ENCODE measurements at places on chromosomes 16 and 17.
A peak's percentile ranks its signal among the peaks of the same experiment; 100 is the strongest.

DNA sequence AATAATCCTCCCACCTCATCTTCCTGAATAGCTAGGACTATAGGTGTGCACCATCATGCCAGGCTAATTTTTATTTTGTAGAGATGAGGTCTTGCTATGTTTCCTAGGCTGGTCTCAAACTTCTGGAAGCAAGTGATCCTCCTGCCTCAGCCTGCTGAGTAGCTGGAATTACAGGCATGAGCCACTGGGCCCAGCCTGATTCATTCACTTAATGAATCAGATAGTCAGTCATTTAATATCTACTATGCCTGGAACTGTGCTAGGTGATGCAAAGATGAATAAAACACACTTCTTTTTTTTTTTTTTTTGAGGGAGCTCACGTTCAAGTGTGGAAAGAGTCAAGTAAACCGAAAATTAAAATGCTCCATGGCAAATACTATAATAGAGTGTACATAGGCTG lies 39.4 kb downstream of the EFCAB13 start:
- no peak for DNase-seq

GRCh38 chr17:72592242-72592966 lies 471.6 kb downstream of the SOX9 start:
- DNase-seq = peak; percentile 77

DNA sequence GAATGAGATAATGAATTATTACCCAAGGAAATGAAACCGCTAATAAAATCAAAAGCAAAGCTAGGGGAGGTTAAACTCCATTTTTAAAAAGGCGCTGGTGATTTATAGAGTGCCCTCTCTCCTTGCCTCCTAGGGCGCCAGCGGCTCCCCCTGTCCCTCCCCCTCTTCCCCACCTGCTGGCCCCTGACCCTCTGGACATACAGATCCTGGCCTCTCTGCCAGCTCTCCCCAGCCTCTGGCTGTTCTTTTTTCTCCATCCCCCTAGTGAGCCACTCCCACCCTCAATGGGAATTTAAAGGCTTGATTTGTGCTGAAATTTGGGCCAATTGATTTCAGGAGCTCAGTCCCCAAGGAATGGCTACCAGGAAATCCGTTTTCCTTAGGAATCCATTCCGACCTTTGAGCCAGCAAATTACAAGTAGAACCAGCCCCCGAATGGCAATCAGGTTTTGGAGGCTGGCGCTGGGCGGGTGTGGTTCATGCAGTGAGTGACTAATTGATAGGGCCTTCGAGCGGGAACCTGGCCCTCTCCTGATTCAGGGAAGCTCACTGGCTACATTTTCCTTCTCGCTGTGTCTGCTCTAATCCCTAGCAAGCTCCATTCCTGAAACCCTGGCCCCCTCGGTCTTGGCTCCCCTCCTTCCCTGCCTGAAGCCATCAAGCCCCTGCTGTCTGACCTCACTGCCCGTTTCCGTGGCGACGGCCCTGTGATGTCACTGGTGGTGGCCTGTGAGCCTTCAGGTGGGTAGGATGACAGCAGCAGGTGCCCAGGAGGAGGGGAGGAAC lies 141.9 kb upstream of the SDK2 start:
- DNase-seq = no peak

- DNase-seq = no peak
Observed at GRCh38 chr17:64679710-64680216, 17.7 kb upstream of the SMURF2 start.

- DNase-seq = no peak
Observed at GRCh38 chr16:74455619-74456289, 34.5 kb upstream of the CLEC18B start.

DNA sequence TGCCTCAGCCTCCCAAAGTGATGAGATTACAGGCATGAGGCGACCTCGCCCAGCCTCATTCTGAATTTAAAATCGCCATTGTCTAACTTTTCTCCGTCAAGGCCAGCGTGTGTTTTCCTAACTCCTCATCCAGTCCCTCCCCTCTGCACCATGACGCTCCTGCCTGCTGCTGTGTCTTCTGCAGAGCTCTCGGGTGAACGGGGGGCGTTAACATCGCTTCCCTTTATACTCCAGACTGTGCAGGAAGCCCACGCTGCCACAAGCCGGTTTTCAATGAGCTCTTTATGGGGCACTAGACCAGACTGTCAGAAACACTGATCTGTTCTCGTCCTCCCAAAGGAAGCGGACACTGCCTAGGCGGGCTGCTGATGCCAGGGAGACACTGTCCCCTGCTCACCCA lies 13.2 kb downstream of the AANAT start:
- DNase-seq = no peak

GRCh38 chr17:44978807-44979206 lies 10.7 kb upstream of the C1QL1 start:
- DNase-seq = no peak

DNA sequence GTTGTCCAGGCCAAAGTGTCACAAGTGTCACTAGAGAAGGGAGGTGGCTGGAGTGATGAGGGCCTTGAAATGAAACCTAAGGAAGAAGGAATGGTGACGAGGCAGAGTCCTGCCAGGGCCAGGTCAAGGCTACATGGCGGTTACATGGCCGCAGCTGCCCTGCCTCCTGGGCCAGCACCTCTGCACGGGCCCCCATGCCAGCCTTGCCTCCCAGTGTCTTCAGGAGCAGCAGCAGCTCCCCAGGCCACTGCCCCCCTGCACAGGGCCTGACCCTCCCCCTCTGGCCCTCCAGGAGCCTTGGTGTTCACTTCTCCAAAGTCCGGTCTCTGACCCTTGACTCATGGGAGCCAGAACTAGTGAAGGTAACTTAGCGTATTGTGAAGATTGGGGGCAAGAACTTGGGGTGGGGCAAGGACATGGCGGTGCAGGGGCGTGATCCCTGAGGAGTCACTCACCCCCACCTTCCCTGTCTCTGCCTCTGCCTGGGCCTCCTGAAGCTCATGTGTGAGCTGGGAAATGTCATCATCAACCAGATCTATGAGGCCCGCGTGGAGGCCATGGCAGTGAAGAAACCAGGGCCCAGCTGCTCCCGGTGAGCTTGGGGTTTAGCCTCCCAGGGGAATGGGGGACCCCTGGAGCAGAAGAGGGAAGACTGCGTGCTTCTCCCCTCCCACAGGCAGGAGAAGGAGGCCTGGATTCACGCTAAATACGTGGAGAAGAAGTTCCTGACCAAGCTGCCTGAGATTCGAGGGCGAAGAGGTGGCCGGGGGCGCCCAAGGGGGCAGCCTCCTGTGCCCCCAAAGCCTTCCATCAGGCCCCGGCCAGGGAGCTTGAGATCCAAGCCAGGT lies 4.1 kb upstream of the KCTD11 start:
- DNase-seq = no peak

DNA sequence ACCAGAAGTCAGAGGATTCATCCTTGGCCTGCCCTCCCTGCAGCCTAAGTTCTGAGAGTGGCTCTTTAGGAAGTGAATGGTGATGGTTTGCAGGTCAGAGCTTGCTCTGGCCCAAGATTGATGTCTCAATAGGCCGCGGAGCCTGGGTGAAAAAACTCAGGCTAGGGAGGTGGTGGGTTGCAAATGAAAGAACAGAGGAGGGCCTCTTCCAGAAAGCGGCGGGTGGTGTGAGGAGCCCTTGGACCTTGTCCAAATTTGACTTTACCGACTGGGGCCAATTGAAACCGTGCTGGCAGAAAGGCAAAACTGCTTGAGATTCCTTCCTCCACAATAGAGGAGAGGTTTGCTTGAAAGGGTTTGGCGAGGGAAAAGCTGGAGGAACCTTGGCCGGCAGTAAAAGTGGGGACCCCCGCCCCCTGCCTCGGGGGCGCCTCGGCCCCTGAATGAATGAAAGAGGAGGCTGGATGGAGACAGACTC lies 331.3 kb downstream of the SEC14L1 start:
- DNase-seq = no peak

DNA sequence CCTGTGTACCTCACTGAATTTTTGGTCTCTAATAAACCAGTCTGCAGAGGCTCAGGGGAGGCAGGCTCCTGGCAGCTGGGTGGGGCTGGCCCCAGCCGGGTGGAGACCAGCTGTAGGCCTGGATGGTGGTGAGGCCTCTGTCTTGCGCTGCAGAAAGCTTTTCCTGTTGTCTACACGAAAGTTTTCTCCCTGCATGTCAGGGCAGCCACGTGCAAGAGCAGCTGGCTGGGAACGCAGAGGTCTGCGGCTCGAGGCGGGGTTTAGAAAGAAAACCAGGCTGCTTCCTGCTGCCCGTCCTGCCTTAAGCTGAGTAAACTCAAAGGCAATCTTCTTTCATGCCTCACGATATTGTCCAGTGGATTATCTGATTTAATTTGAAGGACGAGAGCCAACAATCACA lies 2.4 kb downstream of the SERPINF1 start:
- DNase-seq = no peak

- no peak for DNase-seq
Observed at GRCh38 chr17:75507733-75508719, 7.3 kb downstream of the CASKIN2 start.

DNA sequence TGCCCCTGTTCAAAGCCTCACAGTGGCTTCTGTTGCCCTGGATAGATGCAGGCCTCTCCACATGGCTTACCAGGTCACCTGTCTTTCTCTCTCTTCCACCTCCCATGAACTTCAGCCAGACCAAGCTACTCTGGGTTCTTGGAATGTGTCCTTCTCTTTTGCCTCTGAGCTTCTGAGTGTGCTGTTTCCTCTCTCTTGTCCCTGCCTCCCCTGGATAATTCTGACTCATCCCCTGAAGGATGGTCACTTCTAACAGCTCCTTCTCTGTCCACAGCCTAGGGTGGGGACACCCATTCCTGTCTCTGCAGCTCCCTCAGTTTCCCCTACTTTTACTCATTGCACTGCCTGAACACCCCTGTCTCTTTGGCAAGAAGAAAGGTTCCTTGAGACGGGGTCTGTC lies 2.9 kb downstream of the GUCY2D start:
- no peak for DNase-seq

- DNase-seq = no peak
Observed at GRCh38 chr17:57707892-57708291, 37.2 kb downstream of the CCDC182 start.

- no peak for DNase-seq
Observed at GRCh38 chr17:81325714-81326358, 30.7 kb upstream of the SLC38A10 start.

DNA sequence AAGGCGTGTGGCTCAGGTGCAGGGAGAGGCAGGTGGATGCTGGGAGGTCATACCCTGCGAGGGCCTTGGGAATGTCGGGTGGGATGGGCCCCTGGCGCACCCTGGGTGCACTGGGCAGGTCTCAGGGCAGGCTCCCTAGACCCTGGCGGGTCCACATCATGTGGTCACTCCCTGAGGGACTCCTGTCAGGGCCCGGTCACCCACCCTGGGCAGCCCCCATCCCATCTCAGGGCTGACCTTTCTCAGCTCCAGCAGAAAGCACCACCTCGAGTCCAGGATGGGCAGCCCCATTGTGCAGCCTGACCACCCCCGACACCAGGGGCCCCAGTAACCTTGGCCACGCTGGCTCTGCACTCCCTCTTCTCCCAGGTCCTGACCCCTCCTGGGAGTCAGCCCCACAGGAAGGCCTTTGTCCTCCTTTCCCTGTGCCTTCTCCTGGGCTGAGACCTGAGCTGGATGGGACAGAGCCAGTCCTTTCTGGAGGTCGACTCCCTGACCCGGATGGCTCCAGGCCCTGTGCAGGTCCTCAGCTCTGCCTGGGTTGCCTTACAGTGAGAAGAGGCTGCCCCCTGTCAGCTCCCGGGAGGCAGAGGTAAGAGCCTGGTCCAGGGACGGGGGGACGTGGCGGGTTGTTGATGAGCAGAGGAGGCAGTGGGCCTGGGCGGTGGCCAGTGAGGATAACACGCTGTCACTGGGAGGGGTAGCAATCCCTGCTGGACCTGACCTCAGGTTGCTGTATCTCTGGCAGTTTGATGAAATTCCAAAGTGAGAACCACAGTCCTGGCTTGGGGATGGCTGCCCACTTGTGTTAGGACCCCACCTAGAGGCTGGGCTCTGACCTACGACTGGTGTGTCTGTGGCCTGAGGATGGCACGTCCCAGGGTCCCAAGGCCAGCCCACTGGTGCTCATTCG lies 77.9 kb downstream of the GOSR1 start:
- no peak for DNase-seq

GRCh38 chr16:1630450-1631213 lies 18.5 kb downstream of the CRAMP1 start:
- no peak for DNase-seq

- DNase-seq = no peak
Observed at GRCh38 chr17:29085223-29085622, 42.3 kb downstream of the PIPOX start.

DNA sequence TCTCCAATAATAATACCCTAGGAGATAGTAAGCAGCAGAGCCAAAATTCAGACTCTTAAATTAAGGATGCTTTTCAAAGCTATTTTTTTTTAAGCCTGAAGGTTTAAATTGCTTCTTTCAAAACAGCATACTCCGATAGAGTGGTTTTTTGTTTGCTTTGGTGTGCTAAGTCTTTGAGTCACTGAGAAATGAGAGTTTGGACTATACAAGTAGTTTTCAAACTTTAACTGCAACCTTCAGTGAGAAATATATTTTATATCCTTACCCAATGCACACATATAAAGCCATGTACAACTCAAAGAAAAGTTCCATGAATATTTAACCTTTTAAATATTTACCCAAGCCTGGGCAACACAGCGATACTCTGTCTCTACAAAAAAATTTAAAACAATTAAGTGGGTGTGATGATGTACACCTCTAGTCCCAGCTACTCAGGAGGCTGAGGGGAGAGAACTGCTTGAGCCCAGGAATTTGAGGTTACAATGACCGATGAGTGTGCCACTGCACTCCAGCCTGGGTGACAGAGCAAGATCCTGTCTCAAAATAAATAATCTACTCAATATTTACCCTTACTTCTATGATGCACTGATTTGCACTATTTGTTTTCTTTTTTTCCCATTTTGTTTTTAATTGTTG lies 19.2 kb downstream of the DCUN1D3 start:
- DNase-seq = no peak

GRCh38 chr16:55734665-55735064 lies 78.9 kb downstream of the SLC6A2 start:
- DNase-seq = no peak

DNA sequence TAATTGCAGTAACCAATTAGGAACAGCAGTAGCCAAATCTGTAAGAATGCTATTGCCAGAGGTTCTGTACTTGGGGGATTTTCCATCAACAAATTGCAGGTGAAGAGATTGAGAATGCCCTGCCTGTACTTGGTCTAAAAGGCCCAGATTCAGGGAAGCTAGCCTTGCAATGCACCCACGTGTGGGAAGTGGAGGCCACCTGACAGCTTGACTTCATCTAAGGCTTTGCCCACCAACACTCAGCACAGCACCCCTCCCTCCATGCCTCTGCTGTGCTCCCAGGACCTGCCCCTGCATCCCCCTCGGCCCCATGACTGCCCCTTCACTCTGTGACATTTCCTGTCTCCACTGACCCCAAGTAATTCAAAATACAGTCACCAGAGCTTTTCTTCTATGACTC lies 79.1 kb upstream of the CDH5 start:
- no peak for DNase-seq

DNA sequence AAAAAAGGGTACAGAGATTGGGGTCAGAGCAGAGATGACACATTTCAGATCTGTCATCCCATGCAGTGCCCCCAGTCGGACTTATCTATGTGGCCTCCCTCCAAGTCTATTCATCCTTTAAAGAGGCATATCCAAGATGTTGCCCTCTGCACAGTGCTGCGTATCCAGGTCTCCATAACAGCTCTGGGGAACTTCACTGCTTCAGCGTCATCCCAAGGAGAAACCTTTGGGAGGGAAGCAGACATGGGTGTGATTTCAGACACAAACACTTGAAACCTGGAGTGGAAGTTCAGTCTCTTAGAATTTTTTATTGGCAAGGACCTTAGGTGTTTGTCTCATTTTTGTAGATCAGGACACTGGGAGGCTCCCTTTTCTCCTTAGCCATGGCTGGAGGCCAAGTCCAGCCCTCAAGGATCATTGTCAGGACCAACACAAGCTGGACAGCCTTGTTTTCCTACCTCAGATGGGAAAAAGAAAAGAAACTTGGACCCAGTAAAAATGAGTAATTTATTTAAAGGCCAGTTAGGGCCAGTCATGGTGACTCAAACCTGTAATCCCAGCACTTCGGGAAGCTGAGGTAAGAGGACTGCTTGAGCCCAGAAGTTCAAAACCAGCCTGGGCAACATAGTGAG lies 23.9 kb upstream of the NLK start:
- DNase-seq = no peak

Data from GM10248 (cell line).